ENCODE measurements at places on chromosomes 12 and 14.
A peak's percentile ranks its signal among the peaks of the same experiment; 100 is the strongest.

DNA sequence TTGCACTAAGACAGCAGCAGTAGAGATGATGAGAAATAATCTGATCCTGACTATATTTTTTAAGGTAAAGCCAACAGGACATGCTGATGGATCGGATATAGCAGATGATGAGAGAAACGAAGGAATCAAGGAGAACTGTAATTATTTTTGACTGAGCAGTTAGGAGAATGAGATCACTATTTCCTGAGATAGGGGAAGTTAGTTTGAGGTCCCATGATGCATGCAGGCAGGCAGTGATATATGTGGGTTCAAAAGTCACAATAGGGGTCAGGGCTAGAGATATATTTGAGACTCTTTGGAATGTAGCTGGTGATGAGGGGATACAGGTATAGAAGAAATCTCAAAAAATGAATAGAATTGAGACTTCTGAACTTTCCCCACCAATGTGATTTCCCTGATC lies 107.6 kb downstream of the GTF2A1 start:
- no peak for DNase-seq

- no peak for DNase-seq
These were observed 40.8 kb downstream of the ANO6 start for GRCh38 chr12:45256721-45257120.

GRCh38 chr14:53929871-53930715 lies 26.5 kb downstream of the BMP4 start:
- peak; percentile 4 for DNase-seq

- no peak for DNase-seq
These were observed 6.0 kb upstream of the SHMT2 start for GRCh38 chr12:57223191-57224165.

- DNase-seq, result no peak
These were observed 43.8 kb upstream of the BICD1 start for GRCh38 chr12:32062881-32063280.

DNA sequence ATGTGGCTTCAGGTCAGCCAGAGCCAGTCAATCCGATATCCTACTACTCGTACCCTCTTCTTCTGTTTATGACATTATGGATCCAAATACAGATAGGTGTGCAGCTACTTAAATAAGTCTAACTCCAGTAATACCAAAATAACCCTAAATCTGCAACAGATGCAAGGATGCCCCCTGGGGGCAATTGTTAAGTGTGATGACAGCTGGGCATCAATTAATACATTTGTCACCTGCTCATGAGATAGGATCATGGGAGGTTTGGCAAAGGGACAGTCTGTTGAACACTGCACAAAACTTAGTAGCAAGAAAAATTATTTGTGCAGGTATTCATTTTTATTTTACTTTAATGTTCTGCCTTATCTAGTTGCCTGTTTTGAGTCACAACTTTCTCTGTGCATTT lies 83.2 kb downstream of the SLC38A6 start:
- DNase-seq, result peak; percentile 85

GRCh38 chr12:46373301-46374296 lies 1.0 kb upstream of the SLC38A2 start:
- DNase-seq, result no peak

- DNase-seq, result no peak
These were observed 3.3 kb upstream of the RPH3A start for GRCh38 chr12:112788205-112788604.

DNA sequence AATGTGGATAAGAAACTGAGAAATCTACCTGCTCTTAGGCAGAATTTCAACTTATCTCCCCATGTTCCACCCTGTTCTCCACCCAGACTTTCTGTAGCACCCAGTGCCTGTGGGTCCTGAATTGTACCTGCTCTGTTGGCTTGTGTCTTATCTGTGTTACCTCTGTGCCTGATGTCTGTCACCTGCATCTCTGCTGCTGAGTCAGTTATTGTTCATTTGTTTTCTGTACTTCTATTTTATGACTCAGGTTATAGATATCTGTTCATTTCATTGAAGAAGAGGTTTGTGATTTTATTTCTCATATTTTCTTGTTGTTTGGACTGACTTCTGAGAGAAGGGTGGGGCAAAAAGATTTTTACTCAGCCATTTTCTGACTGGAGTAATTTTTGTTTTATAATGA lies 11.7 kb downstream of the SOCS4 start:
- DNase-seq, result no peak

DNA sequence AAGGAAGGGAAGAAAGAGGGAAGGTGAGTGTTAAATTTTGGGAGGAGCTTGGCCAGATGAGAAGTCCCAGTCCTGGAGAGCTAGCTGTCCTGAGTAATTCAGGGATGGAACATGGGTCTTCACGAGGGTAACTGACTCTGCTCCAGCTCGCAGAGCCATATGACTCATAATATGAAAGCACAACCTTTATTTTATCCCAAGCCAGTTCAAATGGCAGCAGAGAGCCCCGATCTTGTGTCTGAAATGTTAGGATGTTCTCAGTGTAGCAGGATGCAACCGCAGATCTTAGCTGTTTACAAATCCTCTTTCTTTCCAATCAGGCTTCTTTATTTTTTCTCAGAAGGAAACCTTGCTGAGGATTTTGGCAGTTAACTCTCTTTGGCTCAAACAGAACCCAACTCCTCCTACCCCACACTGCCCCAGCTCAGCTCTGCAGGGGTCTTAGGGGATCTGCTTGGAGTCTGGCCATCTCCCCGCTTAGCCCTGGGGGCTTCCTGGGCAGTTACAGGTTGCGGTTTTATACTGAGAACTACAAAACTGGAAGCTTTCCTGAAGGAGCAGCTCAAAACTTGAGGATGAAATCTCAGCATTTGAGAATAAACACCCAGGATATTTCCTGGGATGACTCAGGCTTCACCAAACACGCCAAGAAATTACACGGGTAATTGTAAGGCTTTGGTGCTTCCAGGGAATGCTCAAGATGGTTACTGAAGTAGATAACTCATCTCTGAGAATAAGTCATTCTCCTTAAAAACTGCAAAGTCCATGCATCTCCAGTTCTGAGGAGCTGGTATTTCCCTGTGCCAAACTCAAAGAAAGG lies 92.5 kb downstream of the VCPKMT start:
- DNase-seq, result no peak

- peak; percentile 60 for DNase-seq
These were observed 118.6 kb upstream of the SYT1 start for GRCh38 chr12:78746001-78746400.

DNA sequence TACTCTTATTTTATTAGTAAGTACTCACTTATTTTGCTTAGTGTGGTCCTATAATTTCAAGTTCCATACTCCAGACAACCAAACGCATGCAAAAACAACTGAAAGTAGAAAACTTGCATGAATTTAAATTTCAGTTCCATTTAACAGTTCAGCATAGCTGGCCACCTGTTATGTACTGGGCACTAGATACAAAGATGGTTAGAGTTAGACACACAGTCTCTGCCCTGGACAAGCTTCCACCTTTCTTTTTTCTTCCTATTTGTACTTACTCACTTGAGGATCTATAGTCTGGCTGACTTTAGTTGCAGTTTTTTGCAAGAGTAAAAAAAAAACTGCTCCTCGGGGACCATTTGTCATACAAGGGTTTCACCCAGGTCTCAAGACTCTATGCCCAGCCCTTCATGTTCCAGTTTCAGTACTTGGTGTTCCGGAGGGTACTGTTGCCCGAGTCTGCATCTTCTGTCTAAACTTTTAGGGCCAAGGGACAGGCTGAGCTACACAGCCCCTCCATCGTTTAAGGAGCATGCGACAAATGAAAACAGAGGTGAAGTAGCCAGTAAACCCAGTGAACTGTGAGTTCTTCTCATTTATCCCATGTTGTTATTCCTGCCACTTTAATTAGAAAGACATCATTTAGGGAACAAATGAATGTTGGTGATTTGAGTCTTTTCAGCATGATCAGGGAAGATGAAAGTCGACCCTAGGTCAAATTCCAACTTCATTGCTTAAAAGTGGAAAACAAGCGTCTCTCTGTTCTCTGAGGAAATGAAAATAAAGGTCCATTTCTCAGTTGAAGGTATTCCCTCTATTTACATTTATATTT lies 22.3 kb downstream of the RPGRIP1 start:
- no peak for DNase-seq

DNA sequence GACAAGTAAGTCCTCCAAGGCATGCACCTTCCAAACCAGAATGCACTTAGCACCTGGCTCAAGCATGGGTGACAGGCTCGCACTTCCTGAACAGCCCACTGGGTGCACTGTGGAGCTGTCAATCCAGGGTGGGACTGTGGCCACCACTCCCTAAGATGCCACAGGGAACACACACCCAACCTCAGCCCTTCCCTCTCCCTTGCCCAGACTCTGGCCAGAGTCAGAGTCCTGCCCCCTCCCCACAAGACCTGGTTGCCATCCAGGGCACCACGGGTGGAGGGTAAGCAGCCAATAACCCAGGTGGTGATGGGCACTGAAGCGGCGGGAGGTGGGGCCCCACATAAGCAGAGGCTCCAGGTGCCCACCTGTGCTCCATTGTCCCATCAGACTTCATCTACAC lies 160.6 kb downstream of the MYRFL start:
- DNase-seq, result peak; percentile 32

- no peak for DNase-seq
These were observed 71.1 kb downstream of the DUSP16 start for GRCh38 chr12:12491606-12492005.

DNA sequence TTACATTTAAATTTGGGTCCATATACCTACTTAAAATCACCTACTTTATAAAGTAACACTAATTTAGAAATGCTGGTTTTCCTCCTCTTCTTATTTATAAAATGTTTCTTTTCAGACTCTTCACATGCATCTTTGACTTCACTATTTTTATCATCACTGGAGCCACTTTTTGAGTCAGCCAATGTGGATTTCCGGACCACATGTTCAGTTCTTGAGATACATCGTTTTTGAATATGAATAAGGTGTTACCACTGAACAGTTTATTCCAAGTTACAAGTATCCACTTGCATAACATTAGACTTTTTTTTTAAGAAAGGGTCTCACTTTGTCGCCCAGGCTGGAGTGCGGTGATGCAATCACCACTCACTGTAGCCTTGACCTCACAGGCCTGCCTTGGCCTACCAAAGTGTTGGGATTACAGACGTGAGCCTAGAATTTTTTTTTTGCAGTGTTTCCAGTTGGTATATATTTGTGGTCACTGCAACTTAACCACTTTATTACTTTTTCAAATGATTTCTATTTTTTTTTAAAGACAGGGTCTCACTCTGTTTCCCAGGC lies 5.7 kb downstream of the FNTB start:
- no peak for DNase-seq

GRCh38 chr12:109724321-109724892 lies 10.8 kb downstream of the FAM222A start:
- DNase-seq, result no peak

- DNase-seq, result no peak
These were observed 418.9 kb downstream of the ZFP36L1 start for GRCh38 chr14:68373847-68374444.

- no peak for DNase-seq
These were observed at the start of gene PPP1R1A for GRCh38 chr12:54588110-54588889. PPP1R1A (minus strand) TSS chr12:54588659; CDS start chr12:54588488, 171 bp downstream.

DNA sequence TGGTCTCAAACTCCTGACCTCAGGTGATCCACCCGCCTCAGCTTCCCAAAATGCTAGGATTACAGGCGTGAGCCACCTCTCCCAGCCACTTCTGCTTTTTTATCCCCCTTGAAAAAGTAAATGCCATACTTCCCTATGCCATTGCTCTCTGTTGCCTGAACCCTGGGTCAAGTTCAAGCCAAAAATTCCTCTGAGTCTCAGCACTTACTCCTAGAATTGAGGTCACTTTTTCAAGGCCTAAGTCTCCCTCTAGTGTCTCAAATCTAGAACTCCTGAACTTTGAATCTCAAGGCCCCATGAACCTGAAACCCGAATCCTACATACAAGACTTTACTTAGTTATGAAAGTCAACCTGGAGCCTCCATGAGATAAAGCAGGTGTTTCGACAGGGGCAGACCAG lies 1.4 kb upstream of the APOBEC1 start:
- peak; percentile 73 for DNase-seq

GRCh38 chr14:36454599-36455240 lies 65.3 kb downstream of the NKX2-1 start:
- no peak for DNase-seq

DNA sequence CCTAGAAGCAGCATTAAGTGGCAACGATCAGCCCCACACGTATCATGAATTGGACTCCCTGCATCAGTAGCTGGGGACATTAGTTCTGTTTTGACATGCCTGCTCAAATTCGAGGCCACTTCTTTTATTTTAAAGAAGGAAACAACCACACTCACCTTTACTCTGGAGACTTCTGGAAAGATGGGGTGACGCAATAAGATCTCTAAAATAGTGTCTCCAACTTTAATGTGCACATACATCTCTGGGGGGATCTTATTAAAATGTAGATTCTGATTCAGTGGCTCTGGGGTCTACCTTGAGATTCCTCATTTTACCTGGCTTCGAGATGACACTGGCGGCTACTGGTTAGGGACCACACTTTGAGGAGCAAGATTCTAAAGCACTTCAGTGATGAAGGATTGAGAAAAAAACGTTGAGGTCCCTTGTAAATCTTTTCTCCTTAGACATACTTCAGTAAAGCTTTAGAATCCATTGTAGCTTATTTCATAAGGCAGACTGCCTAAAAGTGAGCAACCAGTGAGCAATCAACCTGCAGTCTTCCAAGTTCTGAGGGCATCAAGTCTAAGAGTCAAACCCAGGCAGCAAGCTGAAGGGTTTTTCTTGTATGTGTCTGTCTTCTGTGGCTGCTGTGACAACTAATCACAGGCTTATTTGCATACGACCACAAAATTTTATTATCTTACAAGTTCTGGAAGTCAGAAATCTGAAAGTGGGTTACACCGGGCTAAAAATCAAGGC lies 718.6 kb upstream of the TBX3 start:
- DNase-seq, result no peak

DNA sequence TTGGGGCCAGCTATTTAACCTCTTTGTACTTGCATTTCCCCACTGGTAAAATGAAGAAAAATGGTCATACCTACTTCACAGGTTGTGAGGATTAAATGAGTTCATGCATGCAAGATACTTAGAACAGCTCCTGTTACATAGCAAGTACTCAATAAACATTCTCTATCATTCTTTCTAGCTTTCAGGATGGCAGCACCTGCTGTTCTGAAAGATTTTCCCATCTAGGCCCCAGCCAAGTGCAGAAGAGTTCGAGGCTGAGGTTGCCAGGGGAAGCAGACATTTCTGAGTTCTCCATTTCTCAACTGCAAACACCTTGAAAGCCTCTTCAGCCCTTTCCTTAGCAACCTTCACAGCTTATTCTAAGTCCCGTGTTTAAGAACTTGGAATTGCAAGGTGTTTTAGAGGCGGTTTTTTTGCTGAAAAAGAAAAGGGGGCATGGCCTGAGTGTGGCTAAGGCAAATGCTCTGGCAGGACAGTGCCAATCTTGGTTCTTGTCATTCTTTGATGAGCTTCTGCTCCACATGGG lies 73.0 kb upstream of the PRMT8 start:
- no peak for DNase-seq

GRCh38 chr12:103745962-103746361 lies 95.1 kb downstream of the NT5DC3 start:
- peak; percentile 11 for DNase-seq
